WTC11 (cell line): ENCODE measurements at places on chromosomes 5 and 9.

DNA sequence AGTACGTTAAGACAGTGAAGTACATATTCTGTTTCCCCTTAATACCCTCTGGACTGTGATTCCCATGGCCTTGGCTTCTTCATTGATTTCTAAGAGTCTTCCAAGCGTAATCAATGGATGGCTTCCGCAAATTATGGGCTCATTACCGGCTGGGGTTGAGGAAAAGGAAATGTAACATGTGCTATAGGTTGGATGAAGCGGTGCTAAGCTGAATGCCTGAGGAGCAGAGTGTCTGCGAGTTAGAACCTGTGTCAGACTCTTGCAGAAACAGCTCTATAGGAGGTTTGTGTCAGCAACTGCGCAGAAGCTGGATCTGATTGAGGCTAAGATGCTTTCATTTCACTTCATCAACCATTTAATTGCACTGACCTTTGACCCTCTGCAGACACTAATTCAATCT is 114.3 kb upstream of the CDH18 start:
- DNase-seq = no peak

DNA sequence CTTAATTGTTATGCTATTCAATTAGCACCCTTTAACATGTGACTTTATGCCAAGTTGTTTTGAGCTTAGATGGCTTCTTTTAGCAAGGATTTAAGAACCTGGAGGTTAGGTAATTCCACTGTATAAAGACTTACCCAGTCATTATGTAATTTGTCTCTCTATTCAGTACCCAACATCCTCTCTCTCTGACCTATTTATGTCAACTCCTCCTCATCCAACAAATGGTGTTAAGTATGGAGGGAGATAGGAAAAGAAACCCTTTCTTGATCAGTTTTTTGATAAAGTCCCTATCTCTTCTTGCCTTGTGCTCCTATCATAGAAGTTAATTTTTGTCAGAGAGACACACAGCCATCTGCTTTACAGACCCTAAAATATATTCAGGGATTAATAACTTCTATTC is 181.2 kb upstream of the GPR151 start:
- no peak for DNase-seq

DNA sequence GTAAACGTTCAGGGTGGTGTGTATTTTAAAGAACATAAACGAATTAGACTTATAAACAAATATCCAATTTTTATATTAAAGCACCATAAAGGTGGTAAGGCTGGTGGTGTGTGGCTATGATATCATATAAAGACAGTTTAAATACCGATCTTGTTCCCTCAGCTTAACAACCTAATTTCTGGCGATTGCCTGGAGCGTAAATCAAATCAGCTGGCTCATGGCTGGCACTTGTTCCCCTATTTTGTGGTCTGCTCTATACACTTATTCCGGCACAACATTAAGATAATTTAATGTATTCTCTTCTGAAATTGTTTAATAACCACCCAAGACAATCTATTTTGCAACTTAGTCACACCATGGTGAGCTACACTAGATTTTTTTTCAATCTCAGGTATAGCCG is 2.4 kb upstream of the HAPLN1 start:
- no peak for DNase-seq

DNA sequence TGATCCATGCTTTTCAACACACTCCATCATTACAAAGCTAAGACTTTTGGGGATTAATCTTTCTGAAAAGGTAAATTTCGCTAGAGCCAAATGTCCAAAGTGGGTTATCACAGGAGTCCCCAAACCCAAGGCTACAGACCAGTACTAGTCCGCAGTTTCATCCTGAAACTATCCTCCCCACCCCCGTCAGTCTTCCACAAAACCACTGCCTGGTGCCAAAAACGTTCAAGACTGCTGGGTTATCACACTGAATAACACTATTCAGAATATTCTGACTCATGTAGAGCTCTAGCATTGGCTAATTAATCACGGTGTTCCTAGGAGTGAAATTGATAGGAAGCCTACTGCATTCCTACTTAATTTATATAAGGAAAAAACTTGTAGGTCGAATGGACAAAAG is 24.7 kb downstream of the ERP44 start:
- no peak for DNase-seq

GRCh38 chr5:72151169-72151568 is 43.9 kb downstream of the MAP1B start:
- no peak for DNase-seq
